Natural killer cell treated with Interleukin-12 subunit alpha and Interleukin-12 subunit beta and Interleukin-15 and Interleukin-18, amount 100 ng/mL, for 72 hours (primary cell): ENCODE measurements at places on chromosomes 3 and 15.

- no peak for DNase-seq
Observed at GRCh38 chr3:30943206-30943605, 48.7 kb upstream of the GADL1 start.

- DNase-seq: peak; percentile 28
Observed at GRCh38 chr15:74377831-74378766, 10.7 kb upstream of the CYP11A1 start.

DNA sequence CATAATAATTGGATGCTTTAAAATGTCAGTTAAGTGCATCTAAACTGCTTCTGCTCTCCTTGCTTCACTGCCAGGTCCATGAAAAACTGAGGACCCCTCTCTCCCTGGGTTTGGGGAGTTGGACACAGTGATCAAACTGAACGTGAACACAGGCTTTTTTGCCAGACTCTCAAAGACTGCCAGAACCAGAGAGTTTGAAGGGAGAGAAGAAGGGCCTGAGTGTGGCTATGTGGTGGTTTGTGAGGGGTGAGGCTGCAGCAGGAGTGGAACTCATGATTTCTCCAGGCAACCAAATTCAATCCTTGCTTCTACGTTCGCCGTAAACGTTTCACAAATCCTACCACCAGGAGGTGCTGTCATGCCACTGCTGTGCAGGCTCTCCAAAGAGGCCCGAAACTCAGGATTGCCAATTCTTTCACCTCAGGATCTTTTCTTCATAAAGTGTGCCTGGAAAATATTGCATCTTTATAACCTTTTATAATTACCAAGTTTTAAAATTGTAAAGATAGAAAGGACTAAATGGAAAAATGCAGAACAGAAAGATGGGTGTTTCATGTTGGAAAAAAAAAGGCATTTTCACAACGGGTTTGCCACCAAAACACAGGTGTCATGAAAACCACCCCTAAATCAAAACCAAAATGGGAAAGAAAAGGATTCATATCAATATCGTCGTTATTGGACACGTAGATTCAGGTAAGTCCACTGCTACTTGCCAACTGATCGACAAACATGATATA lies 19.7 kb downstream of the TM4SF4 start:
- peak; percentile 69 for DNase-seq

DNA sequence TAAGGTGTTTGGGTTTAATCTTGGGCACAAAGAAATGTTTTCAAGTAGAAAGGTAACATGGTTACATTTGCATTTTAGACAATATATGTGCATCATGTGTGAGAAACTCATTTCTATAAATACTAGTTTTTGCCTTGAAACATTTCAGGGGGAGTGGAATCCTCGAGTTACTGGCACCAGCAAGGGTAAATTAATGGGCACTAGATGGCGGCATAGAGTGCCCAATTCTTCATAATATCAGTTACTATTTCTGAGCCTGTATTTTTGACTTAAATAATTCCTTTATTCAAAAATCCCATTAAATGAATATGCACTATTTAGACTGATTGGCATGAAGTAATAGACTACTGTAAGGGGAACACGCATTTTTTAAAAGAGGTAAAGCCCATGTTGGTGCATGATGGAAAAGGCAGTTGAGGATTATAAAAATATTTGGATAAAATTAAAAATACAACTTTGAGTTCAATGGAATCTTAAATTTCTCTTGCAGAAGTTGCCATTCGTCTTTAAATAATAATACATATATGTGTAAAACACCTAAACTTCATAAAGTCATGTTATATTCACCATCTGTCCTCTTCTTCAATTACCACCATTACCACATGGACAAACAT lies 106.3 kb downstream of the ZBTB20 start:
- DNase-seq: no peak

GRCh38 chr15:50418041-50418583 lies 6.1 kb upstream of the USP8 start:
- DNase-seq: no peak

GRCh38 chr3:48584836-48585235 lies 10.3 kb downstream of the COL7A1 start:
- no peak for DNase-seq

DNA sequence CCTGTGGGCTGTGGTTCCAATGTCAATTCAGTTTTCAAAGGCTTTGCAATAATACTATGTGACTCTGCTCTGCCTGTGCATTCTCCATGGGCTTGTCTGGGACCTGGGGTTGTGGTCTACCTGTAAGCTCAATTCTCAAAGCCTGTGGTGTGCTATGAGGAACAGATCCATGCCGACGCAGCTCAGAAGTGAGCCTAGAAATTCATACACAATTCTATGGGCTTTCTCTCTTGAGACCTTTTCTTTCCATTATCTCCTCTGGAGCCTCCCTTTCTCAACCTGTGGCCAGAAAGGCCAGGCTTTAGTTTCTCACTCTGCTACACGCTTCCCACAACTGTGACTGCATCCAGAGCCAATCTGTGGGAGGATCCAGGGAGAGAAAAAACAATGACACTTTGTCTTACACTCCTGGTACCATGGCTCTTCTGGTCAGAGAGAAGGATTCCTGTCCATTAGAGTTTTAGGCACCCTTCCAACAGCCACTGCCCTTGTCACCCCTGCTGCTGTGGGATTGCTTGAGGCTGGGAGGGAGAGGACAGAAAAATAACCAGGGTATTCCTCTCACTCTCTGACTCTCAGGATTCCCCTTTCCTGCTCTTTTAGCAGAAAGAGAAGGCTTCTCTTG lies 34.1 kb upstream of the KLF13 start:
- DNase-seq: no peak

- no peak for DNase-seq
Observed at GRCh38 chr3:102057781-102058421, 208.6 kb downstream of the NFKBIZ start.

DNA sequence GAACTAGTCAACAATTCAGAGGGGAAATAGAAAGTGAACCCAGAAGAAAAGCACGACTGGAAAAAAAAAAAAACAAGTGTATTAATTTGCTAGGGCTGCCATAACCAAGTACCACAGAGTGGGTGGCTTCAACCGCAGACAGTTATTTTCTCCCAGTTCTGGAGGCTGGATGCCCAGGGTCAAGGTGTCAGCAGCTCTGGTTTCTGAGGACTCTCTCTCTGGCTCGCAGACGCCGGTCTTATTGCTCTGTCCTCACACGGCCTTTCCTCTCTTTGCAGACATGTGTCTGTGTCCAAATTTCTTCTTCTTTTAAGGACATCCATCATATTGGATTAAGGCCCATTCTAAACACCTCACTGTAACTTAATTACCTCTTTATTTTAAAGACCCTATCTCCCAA lies 291.8 kb downstream of the XXYLT1 start:
- no peak for DNase-seq

DNA sequence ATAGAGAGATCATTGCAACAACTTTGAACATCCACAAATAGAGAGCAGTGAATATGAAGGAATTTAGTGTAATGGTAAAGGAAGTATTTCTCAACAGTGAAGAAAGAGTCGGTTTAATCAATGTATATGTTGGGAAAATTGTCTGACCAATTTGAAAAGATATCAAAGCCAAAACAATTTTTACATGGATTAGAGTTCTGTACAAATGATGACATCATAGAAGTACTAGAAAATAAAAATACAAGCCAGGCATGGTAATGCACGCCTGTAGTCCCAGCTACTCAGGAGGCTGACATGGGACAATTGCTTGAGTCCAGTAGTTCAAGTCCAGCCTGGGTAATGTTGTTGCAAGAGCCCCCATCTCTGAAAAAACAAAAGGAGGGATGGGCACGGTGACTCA lies 26.0 kb upstream of the TMEM42 start:
- no peak for DNase-seq

- DNase-seq: no peak
Observed at GRCh38 chr3:58164199-58164879, 46.4 kb downstream of the DNASE1L3 start.

DNA sequence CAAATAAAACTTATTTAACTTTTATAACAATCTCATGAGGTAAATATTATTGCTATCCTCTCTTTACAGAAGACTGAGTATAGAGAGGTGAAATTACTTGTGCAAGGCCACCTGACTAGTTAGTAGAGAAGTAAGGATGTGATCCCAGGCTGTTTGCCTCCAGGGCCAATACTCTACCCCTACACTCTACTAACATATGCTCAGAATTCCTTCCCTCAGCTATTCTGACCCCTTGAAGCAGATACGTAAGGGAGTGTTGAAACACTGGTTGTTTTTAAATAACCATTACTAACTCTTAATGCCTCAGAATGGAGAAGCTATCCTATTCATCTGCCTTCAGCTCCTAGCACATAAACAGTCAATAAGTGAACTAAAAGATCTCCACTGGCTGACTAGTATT lies 24.1 kb downstream of the CSTA start:
- DNase-seq: no peak

- no peak for DNase-seq
Observed at GRCh38 chr3:90128391-90128790, 1021.0 kb downstream of the EPHA3 start.

DNA sequence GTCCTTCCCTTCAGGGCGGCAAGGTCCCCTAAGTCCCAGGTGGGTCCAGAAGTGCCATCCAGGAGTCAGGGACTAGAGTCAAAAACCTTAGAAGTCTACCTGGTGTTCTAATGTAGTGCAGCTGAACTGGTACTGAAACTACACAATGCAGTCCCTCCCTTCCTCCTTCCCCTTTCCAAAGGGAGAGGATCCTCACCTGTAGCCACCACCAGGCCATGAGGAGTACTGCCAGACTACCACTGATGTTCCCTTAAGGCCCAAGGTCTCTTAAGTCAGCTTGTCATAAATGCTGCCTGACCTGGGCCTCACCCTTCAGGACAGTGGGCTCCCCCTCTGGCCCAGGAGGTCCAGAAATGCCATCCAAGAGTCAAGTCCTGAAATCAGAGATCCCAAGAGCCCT lies 98.9 kb downstream of the ULK4 start:
- no peak for DNase-seq

GRCh38 chr15:85642065-85642692 lies 152.5 kb downstream of the KLHL25 start:
- DNase-seq: no peak

DNA sequence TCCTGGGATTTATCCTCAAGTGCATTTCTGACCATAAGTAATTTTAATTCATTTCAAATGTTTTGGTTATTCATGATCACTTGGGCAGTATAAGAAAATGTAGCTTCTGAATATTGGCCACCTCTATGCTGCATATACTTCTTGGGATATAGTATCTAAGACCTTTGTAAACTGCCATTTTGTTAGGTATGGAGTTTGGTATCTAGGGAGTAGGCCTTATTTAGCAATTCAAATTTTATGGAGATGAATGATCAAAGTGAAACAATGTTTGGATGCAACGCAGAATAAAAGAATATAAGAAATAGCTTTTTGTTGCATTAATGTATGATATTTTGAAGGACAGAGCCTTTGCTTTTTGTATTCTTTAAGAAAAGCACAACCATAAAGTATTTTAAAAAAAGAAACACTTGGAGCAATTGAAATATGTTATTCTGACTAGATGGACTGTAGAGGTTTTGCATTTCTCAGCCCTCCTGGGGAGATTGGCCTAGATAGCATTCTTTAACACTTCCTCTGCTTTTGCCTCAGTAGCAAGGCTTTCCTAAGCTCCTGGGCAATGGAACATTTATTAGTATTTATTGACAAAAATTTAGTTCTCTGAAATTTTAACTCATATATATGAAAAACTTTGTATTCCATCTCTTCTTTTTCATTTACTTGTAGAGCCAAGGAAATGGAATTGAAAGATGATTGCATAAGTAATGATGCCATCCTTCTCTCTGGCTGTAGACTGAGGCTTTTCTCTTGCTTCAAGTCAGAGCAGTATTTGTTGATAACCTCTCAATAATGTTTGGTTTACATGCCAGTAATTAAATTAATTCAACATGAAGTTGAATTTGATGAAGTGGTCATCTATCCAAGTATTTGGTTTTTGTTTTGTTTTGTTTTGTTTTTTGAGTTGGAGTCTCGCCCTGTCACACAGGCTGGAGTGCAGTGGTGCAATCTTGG lies 61.8 kb upstream of the UTS2B start:
- DNase-seq: no peak
